Osteoblast (primary cell): ENCODE measurements at places on chromosomes 2 and 18. TPM values are rescaled to one million over a fixed set of nuclear protein-coding genes. Genes with fewer than 3 reads are reported as not detected.

The STK16 gene
- 29.5 and 31.8 TPM in 2 replicates for total RNA-seq

The GPR75 gene
- 1.8 and 2.2 TPM in 2 replicates for total RNA-seq

The GPR17 gene
- not detected in 2 replicates for total RNA-seq

The GPR35 gene
- total RNA-seq: 1.1 and 1.5 TPM in 2 replicates

The VRK2 gene
- 22.1 and 25.0 TPM in 2 replicates for total RNA-seq

GRCh38 chr2:161327582-161327981, 19.4 kb downstream of the PSMD14 start:
- H3K4me3 ChIP-seq: no peak overlapping the region
- DNase-seq: no peak
- peaks cover 16% of the 10 kb centered on the region for H3K36me3 ChIP-seq
- H3K4me1 ChIP-seq: no peaks in the 10 kb centered on the region

DNA sequence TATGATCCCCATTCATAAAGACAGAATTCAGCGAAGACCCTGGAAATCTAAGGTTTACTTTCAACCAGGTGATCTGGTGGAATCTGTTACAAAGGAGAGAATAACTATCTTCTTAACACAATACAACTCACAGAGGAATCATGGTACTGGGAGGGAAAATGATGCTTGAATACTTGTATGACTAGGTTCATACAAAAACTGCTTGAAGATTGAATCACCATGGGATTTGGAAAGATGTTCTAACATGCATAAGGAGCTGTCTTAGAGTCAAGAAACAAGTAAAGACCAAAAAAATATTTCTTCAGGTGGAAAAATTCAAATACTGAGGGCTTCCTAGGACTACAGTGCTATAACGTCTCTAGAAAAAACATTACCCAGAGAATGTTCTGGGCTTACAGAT, 32.2 kb downstream of the COL5A2 start:
- no peaks in the 10 kb centered on the region for H3K36me3 ChIP-seq
- peak; percentile 22 for DNase-seq
- H3K4me1 ChIP-seq: peaks cover 42% of the 10 kb centered on the region
- peak overlapping the region; percentile 54 for H3K27ac ChIP-seq

DNA sequence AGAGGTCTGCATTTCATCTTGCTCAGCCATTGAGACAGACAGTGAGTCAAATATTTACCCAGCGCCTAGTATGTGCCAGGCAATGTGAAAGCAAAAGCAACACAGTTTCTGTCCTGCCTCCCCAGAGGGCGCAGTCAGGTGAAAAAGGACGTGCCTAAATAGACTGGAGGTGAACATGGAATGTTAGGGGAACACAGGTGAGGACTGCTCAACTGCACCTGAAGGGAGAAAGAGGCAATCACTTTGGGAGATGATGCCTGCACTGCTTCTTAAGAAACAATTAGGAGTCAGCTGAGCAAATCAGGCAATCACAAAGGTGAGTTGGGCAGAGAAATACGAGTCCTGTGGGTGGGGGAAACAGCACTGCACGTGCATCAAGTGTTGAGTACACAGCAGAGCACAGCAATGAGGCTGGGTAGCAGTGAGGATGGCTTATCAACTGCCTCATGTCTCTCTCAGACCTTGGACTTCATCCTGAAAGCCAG, 218.3 kb upstream of the SMAD7 start:
- H3K4me1 ChIP-seq: peaks cover 2% of the 10 kb centered on the region
- peaks cover 4% of the 10 kb centered on the region for H3K36me3 ChIP-seq
- DNase-seq: no peak
- no peaks in the 10 kb centered on the region for H3K27me3 ChIP-seq
- no peak overlapping the region for H3K27ac ChIP-seq
- no peak overlapping the region for H3K4me3 ChIP-seq

- no peak overlapping the region for H3K4me3 ChIP-seq
- H3K27ac ChIP-seq: no peak overlapping the region
- H3K4me1 ChIP-seq: no peaks in the 10 kb centered on the region
- peak; percentile 39 for DNase-seq
Observed at GRCh38 chr2:105712981-105713596, 31.6 kb upstream of the NCK2 start.

GRCh38 chr2:136381722-136382633, 264.0 kb upstream of the CXCR4 start:
- DNase-seq: peak; percentile 5
- no peaks in the 10 kb centered on the region for H3K36me3 ChIP-seq
- H3K27me3 ChIP-seq: no peaks in the 10 kb centered on the region
- H3K4me1 ChIP-seq: no peaks in the 10 kb centered on the region
- no peak overlapping the region for H3K27ac ChIP-seq
